A549 treated with Hydrocortisone at 1 μM for 4 hours (cell line): ENCODE measurements at places on chromosomes 1 and 21. TPM values are rescaled to one million over a fixed set of nuclear protein-coding genes. Genes with fewer than 3 reads are reported as not detected.

TIPRL gene
- total RNA-seq, result 27.1 to 38.9 TPM (median 33.8 TPM) in 5 replicates

E2F2 gene
- 2.5 to 2.9 TPM (median 2.6 TPM) in 5 replicates for total RNA-seq

MIER1 gene
- total RNA-seq, result 7.8 to 13.2 TPM (median 9.9 TPM) in 5 replicates

WNT3A gene
- total RNA-seq, result 0.02 to 0.05 TPM (median 0.03 TPM) in 3 of 5 replicates, not detected in the others

ERG gene
- 0.03 to 0.17 TPM in 2 of 5 replicates, not detected in the others for total RNA-seq

IGSF9 gene
- total RNA-seq, result 0.11 to 0.25 TPM (median 0.14 TPM) in 5 replicates

ANKRD65 gene
- total RNA-seq, result 0.06 to 0.14 TPM (median 0.14 TPM) in 3 of 5 replicates, not detected in the others

KRTAP10-4 gene
- total RNA-seq, result not detected in 5 replicates

ESRRG gene
- total RNA-seq, result not detected in 5 replicates

CFAP141 gene
- total RNA-seq, result 0.40 TPM in 1 of 5 replicates, not detected in the others

FCMR gene
- total RNA-seq, result 3.4 to 7.7 TPM (median 5.1 TPM) in 5 replicates

LDLRAD2 gene
- 0.02 to 0.18 TPM (median 0.09 TPM) in 5 replicates for total RNA-seq

EDN2 gene
- total RNA-seq, result 38.5 to 44.9 TPM (median 38.9 TPM) in 5 replicates

OLFML2B gene
- 0.53 to 0.66 TPM (median 0.55 TPM) in 5 replicates for total RNA-seq

SPATA17 gene
- 2.2 to 2.8 TPM (median 2.2 TPM) in 5 replicates for total RNA-seq

WDR47 gene
- total RNA-seq, result 6.3 to 11.3 TPM (median 7.9 TPM) in 5 replicates

ERICH3 gene
- not detected in 5 replicates for total RNA-seq

MFAP2 gene
- 0.54 to 1.2 TPM (median 0.95 TPM) in 5 replicates for total RNA-seq

GSTM1 gene
- total RNA-seq, result not detected in 5 replicates

FCRLB gene
- 1.5 to 1.8 TPM (median 1.7 TPM) in 5 replicates for total RNA-seq

NPPA gene
- total RNA-seq, result not detected in 5 replicates

CRYZL1 gene
- total RNA-seq, result 12.2 to 16.9 TPM (median 13.4 TPM) in 5 replicates

MCOLN3 gene
- 3.5 to 4.4 TPM (median 3.8 TPM) in 5 replicates for total RNA-seq

C1QA gene
- total RNA-seq, result not detected in 5 replicates

CD1E gene
- not detected in 5 replicates for total RNA-seq

PKP1 gene
- 0.02 to 0.08 TPM (median 0.03 TPM) in 4 of 5 replicates, not detected in the other for total RNA-seq

ZBTB48 gene
- 14.4 to 17.1 TPM (median 15.1 TPM) in 5 replicates for total RNA-seq

EVA1C gene
- 45.0 to 61.1 TPM (median 53.3 TPM) in 5 replicates for total RNA-seq

VWA1 gene
- 4.1 to 15.8 TPM (median 12.9 TPM) in 5 replicates for total RNA-seq

BTBD19 gene
- total RNA-seq, result 1.9 to 3.2 TPM (median 2.3 TPM) in 5 replicates

CD1B gene
- total RNA-seq, result not detected in 5 replicates

SH3BP5L gene
- 21.6 to 26.7 TPM (median 22.8 TPM) in 5 replicates for total RNA-seq

PKLR gene
- not detected in 5 replicates for total RNA-seq

LIN28A gene
- total RNA-seq, result not detected in 5 replicates

USH2A gene
- not detected in 5 replicates for total RNA-seq

ZRANB2 gene
- 17.3 to 31.5 TPM (median 22.8 TPM) in 5 replicates for total RNA-seq

ANKRD45 gene
- 0.13 to 0.24 TPM (median 0.14 TPM) in 5 replicates for total RNA-seq

S100A14 gene
- total RNA-seq, result 0.14 to 0.82 TPM (median 0.52 TPM) in 5 replicates

FCRL4 gene
- not detected in 5 replicates for total RNA-seq

MMEL1 gene
- 0.16 to 0.20 TPM in 2 of 5 replicates, not detected in the others for total RNA-seq

SPRR2A gene
- not detected in 5 replicates for total RNA-seq

SH2D1B gene
- 0.06 to 0.15 TPM (median 0.12 TPM) in 5 replicates for total RNA-seq

ADGRL4 gene
- not detected in 5 replicates for total RNA-seq

HNRNPCL1 gene
- not detected in 5 replicates for total RNA-seq
